ENCODE measurements at places on chromosomes 11 and 22.

DNA sequence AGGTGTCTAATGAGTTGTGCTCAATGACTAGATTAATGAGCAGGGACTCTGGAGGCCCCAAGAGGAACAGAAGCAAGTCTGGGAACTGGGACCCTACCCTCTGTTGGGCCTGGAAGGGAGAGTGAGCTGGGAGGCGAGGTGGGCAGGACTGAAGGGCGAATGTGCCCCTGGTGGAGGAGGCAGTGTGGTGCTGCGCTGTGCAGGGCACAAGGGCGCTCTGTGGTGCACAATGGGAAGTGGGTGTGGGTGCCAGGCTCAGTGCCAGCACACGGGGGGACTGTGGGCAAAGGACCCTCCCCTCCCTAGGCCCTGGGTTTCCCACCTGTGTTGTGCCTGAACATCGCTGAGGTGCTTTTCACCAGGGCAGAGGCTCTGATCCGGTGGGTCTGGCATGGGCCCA is 57.5 kb upstream of the TTLL12 start:
- no peak for DNase-seq

DNA sequence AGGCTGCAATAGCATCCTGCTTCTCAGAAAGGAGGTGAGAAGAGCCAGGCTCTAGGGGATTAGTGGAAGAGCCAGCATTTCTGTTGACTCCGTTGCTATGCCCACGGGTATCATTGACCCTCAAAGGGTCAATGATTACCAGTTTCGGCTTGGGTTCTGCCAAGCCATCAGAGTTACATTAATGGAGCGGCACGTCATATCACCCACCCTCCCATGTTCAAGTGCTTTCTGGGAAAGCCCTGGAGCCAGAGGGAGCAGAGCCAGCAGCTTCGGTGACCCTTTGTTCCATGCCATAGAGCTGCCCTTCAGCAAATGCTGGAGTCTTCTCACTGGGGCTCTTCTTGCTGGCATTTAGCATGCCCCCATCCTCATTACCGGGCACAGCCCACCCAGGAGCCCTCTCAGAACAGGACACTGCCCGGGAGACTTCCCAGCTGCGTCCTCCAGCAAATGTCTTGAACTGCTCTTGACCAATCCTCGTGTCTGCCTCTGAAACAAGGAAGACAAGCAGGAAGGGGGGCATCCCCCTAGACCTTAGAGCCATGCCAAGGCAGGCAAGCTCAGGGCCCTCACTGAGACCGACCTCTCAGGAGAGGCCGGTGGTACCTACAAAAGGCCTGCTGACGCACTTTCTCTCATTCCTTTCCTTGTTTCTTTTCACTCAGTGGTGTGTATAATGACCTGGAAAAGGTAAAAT is 14.6 kb downstream of the KCNJ1 start:
- no peak for DNase-seq

GRCh38 chr11:125772834-125773505 is 5.7 kb downstream of the PATE2 start:
- no peak for DNase-seq

GRCh38 chr11:76629853-76630599 is 40.5 kb downstream of the LRRC32 start:
- DNase-seq: no peak

DNA sequence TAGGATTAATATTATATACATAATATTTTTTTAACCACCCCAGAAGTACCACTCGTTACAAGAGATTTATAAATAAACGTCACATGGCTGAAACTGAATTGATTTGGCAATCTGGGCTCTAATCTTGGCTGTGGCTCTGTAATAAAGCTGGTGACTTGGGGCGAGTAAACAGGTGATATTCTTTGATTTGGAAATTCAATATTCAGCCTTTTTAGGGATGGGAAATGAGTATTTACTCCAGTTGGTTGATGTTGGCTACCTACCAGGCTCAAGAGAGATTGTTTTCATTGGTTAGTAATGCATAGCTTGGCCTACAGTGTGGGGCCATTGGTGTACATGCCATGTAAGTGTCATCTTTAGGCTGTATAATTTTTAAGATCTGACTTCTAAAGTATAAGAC is 117.7 kb upstream of the SORL1-AS1 start:
- no peak for DNase-seq

- no peak for DNase-seq
Observed at GRCh38 chr11:11217929-11218628, 135.0 kb downstream of the CSNK2A3 start.

GRCh38 chr11:134409552-134410429 is 2.3 kb downstream of the B3GAT1 start:
- DNase-seq: no peak

GRCh38 chr22:32723643-32724042 is 77.9 kb upstream of the TIMP3 start:
- no peak for DNase-seq

GRCh38 chr22:49627217-49628181 is 200.2 kb downstream of the BRD1 start:
- DNase-seq: no peak

DNA sequence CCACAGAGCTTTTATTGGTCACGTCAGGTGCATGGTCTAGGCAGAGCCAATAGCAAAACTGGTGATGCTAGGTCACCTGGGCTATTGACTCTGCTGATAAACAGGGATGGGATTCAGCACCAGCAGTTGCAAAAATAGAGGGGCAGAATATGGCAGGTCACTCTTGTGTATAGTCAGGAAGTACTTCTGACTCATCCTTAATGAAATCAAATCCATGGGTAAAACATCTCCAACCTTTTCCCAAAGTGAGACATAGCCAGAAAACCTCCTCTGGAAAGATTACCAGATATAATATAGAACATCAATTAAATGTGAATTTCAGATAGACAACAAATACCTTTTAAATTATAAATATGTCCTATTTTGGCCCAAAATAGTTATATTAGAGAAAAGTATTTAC is 383.2 kb downstream of the METTL15 start:
- DNase-seq: no peak

DNA sequence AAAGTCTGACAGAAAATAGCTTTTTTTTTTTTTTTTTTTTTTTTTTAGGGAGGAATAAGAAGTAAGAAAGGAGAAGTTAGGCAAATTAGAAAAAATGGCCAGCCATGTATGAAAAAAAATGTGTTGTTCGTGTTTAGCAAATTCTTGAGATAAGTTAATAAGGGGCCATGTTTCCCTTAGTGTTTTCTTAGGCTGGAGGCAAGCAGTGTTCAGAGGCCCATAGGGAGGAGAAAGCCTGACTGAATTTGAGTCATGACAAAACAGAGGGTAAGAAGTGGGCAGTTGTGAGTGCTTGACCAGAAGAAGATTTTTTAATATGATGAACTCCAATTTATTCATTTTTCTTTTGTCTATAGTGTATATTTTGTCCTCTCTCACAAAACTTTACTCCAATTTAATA is 766.4 kb downstream of the FAM181B start:
- no peak for DNase-seq

- no peak for DNase-seq
Observed at GRCh38 chr11:113152500-113152899, 161.9 kb upstream of the TTC12 start.

GRCh38 chr22:20234760-20235388 is 33.2 kb downstream of the RTN4R start:
- DNase-seq: no peak

DNA sequence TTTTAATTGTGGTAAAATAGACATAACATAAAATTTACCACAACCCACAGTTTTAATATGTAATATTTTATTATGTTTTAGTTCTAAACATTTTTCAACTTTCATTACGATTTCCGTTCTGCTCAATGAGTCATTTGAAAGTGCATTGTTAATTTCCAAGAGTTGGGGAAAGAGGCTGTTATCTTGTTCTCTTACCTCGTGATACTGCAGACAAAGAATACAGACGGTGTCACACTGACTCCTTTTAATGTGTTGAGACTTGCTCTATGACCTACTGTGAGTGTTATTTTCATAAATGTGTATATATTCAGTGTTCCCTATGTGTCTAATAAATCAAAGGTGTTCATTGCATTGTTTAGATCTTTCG is 10.8 kb upstream of the RAC2 start:
- DNase-seq: no peak

DNA sequence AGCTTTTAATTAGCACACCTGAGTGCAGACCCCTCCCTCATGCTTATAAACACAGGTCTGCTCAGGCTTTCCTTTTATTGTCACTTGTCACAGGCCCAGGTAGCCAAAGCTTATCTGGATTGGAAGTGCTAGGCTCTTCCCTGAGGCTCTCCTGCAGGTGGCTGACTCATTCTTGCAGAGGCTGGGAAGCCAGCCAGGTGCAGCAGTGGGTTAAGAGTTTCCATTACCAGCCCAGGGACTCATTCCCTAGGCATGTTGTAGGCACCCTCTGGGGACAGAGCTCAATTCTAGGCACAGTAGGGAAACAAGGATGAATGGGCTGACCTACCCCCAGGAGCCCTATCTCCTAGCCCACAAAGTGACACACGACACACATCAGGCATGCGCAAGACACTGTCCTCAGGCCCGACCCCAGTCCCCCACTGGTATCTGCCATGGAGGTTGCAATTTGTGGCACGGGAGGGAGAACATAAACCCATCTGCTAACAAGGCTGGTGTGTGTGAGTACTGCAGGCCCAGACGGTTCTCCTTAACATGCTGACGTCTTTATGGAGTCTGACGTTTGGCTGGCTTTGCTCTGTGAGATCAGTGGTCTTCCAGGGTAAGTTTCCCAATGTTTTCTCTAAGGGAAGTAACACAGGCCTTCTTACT is 94.2 kb downstream of the ABTB2 start:
- DNase-seq: no peak

DNA sequence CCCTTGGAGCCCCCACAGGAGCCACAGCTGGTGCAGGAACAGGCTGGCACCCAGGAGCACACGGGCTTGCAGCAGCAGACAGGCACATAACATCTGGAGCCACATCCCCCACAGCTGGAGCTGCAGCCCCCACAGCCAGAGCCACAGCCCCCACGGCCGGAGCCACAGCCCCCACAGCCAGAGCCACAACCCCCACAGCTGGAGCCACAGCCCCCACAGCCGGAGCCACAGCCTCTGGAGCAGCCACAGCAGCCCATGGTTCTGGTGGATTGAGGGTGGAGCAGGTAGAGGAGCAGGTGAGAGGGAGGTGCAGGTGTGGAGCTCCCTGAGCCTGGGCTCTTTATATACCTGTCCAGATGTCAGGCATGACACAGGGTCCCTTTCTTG is at the start of gene KRTAP5-2:
TSS of gene KRTAP5-2 (minus strand) at position 301 of the 387 bp plus-strand sequence. CDS start at position 257, 44 bp downstream.
- DNase-seq: no peak

GRCh38 chr22:24146791-24147353 is 34.4 kb upstream of the SUSD2 start:
- DNase-seq: no peak

DNA sequence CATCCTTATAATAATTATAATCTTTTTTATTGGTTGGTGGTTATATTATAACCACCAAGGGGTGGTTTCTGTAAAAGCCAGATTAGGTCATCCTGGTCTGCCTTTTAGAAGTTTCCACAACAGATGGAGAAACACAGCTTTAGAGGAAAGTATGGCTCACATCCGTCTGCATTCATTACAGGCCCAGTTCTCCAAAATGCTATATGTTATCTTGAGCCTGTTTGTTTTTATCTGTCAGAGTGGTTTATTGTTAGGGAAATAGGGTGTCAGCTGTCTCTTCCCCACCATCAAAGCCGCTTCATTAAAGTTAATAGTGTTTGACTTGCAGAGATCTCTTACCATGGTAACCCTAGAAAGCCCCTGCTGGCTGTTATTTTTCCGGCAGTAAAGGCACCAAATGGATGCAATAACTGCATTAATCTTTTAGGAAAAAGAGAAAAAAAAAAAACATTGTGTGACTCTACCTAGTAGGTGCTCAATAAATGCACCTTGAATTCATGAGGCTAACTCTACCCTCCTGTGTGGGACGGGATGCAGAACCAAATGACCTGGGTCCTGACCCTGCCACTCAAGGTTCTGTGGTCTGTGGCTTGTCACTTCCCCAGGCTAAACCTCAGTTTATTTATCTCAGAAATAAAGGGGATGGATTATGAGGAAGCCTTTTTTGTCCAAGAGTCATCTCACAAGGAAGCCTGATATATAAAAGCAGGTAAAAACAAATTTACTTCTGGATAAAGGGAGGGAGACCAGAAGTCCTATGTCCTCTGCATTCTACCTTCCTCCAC is 118.3 kb downstream of the WT1 start:
- no peak for DNase-seq

- DNase-seq: no peak
Observed at GRCh38 chr22:45678961-45679912, 7.6 kb downstream of the ATXN10 start.

GRCh38 chr11:35606206-35606605 is 12.1 kb upstream of the FJX1 start:
- DNase-seq: no peak

GRCh38 chr22:29380032-29380781 is 8.2 kb downstream of the AP1B1 start:
- no peak for DNase-seq

DNA sequence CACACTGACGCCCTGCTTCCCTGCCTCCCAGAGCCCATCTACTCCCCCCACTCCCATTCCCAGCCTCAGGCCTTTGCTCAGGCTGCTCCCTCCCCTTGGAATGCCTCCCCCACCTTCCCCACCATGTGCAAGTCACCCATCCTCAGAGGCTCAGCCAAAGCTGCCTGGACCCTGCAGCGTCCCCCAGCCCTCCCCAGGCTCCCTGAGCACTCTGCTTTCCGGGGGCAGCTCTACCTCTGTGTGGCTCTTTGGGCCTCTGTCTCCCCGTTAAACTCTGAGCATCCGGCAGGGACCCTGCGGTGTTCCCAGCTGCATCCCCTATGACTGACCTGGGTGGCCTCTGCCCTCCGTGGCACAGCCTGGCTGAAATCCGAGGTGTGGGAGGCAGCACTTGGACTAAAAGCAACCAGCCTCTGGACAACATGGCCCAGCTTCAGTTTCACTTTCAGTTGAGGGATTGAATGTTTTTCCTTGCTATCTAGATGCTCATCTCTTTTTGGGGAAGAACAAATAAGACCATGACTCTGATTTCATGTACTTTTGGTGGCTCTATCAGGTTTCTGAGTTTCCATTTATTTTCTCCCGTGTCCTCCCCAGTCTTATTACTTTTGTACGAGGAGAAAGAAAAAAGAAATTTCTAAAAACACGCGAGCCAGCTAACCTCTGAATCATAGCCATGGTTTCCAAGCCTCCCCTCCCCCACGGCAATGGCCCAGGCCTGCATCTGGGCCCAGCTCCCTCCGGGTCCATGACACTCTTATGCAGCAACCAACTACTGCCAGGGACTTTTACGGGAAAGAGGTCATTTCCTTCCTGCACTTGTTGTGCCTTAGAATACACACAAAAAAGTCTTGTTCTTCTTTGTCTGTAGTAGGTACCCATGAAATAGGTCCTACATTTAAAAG is 3.8 kb downstream of the APOL3 start:
- DNase-seq: peak; percentile 74

DNA sequence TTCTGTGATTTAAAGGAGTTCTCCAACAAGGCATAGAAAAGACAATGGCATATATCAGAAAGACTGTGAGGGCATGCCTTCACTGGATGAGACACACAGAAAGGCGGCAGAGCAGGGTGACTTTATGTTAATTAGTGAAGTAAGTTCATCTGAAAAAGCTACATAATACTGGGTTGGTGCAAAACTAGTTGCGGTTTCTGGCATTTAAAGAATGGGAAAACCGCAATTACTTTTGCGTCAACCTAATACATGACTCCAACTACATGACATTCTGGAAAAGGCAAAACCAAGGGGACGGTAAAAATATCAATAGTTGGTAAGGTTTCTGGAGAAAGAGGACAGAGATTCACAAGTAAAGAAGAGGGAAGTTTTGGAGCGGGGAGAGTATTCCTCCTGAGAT is 5.1 kb downstream of the RFPL1 start:
- no peak for DNase-seq

All from dorsolateral prefrontal cortex (tissue), 122 donors.